NCI-H748 treated with DMSO at 0.1 percent for 48 hours (cell line): ENCODE measurements at places on chromosomes 7 and 10.

DNA sequence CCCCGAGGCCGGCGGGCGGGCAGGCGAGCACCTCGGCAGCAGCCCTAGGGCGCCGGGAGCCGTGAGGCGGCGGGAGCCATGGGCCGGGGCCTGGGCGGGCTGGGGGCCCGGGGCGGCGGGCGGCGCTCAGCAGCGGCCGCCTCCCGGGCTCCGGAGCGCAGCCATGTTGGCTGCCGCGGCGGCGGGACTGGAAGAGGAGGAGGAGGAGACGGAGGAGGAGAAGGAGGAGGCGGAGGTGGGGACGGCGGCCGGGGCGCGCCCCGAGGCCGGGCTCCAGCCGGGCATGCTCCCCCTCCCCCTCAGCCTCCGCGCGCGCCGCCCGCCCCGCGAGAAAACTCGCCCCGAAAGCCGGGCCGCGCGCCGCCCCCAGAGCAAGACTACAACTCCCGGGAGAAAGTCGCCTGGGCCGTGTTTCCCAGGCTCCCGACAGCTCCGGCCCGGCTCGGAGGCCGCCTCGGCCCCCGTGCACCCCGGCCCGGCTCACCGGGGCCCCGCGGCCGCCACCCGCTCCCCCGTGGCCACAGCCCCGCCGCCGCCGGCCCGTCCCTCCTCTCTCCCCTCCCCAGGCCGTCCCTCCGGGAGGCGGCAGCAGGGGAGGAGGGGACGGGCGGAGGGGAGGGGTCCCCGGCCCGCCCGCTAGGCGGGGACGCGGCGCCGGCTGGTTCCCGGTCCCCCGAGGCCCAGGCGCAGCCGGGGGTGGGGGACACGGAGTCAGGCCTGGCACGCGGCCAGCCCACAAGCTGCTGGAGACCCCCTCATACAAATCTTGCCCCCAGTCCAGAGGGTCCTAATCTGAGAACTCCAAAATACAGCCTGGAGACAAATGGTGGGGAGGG is at the start of gene DLG5:
TSS of gene DLG5 (minus strand) at position 190 of the 836 bp plus-strand sequence. CDS start 235 bp downstream, outside the sequence.
- DNase-seq, result no peak

GRCh38 chr7:22561321-22561811 is 61.4 kb upstream of the STEAP1B start:
- DNase-seq, result no peak

DNA sequence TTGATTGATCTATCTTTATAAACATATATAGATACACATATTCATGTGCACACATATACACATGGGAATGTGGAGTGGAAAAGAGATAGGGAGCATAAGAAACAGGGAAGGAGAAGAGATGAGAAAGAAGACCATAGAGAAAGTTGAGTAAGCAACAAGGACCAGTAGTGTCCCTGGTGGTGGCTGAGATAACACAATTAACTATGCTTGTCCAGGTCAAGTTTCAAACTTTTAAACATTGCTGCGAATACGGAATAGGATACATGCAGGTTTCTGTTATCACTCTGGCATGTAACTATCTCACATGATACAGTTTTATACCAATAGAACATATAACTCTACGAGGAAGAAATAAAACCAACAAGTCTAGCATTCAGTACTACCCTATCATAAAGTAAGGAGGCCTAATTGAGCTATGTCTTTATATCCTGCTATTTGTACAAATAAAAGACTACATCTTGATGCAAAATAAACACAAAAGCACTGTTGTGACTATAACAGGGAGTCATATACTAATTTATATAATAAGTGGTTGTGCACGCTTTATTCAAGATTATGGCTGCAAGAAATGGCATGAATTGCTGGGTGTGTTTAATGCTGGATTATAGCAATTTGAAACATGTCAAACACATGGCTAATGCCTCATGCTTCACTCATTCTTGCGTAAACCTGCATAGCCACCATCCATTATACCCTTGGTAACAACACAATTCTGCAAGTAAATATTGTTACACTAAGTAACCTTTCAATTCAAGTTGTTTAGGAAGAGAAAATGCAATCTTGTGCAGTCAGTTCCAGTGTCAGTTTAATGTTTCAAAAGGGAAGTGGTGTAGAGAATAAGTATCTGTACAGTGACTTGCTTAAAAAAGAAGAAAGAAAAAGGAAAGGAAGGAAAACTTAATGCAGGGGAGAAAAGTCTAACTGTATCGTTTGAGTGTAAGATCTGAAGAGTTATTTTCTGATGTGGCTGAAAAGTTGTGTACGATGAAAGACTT is 8.2 kb downstream of the FOXP2 start:
- DNase-seq, result peak; percentile 85

DNA sequence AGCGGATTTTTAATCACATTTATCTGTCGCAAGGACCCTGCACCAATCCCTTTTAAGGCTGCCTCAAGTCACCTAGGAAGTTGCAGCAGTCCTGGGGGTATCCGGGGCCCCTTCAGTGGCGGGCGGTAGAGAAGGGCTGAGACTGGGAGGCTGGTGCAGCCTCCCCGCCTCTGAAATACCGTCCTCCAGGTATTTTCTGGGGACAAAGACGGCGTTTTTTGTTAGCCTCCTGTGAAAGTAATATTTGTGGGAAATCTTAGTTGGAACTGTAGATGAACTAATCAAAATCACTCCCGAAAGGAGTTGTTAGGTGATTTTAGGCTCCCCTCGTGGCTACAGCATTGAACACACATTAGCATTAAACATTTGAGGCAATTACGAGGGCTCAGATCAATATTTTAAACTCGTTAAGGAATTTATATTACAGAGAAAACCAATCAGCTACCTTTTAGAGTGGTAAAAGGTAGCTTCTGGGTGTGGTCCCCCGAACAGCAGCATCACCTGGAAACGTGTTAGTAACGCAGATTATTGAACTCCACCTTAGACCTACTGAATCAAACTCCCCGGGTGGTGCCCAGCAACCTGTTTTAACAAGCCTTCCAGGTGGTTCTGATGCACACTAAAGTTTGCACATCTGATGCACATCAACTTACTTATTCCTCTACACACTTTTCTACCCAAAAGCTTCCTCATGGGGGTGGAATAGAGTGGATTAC is 530 bp upstream of the ANXA7 start:
- peak; percentile 19 for DNase-seq
